Heart right ventricle (tissue), 16 donors: ENCODE measurements at places on chromosomes 2 and 18. TPM values are rescaled to one million over a fixed set of nuclear protein-coding genes. Genes with fewer than 3 reads are reported as not detected.
A peak's percentile ranks its signal among the peaks of the same experiment; 100 is the strongest.

Gene SCG2
- polyA plus RNA-seq = 0.04 TPM

Gene LRP2
- not detected for polyA plus RNA-seq

Gene TMEM198
- 10.7 TPM for polyA plus RNA-seq

Gene MYO3B
- polyA plus RNA-seq = not detected

Gene REEP1
- polyA plus RNA-seq = 20.9 TPM

Gene MOGAT1
- polyA plus RNA-seq = 0.07 TPM

Gene AKAIN1
- not detected for polyA plus RNA-seq

Gene IHH
- not detected for polyA plus RNA-seq

Gene TRIM43
- polyA plus RNA-seq = not detected

Gene RNASEH1
- 15.3 TPM for polyA plus RNA-seq

Gene CERKL
- not detected for polyA plus RNA-seq

Gene BMP10
- not detected for polyA plus RNA-seq

Gene ORC2
- 10.9 TPM for polyA plus RNA-seq

Gene MC4R
- polyA plus RNA-seq = not detected

Gene CYTIP
- 0.73 TPM for polyA plus RNA-seq

GRCh38 chr2:122333932-122334331 is 578.5 kb downstream of the TSN start:
- no peaks in the 10 kb centered on the region for H3K27me3 ChIP-seq
- no peak overlapping the region for H3K27ac ChIP-seq
- no peaks in the 10 kb centered on the region for H3K4me1 ChIP-seq
- no peak overlapping the region for H3K4me3 ChIP-seq
- H3K36me3 ChIP-seq = no peaks in the 10 kb centered on the region

- H3K27me3 ChIP-seq = peaks cover 30% of the 10 kb centered on the region
- no peak overlapping the region for H3K4me3 ChIP-seq
- peaks cover 5% of the 10 kb centered on the region for H3K4me1 ChIP-seq
- H3K36me3 ChIP-seq = no peaks in the 10 kb centered on the region
- H3K27ac ChIP-seq = no peak overlapping the region
These were observed 130.4 kb downstream of the GLI2 start for GRCh38 chr2:120866071-120866470.

- DNase-seq = no peak
- no peaks in the 10 kb centered on the region for H3K4me1 ChIP-seq
- no peaks in the 10 kb centered on the region for H3K36me3 ChIP-seq
- peaks cover 2% of the 10 kb centered on the region for H3K27me3 ChIP-seq
- no peak overlapping the region for H3K4me3 ChIP-seq
These were observed 36.8 kb upstream of the FAM124B start for GRCh38 chr2:224438726-224439125.

DNA sequence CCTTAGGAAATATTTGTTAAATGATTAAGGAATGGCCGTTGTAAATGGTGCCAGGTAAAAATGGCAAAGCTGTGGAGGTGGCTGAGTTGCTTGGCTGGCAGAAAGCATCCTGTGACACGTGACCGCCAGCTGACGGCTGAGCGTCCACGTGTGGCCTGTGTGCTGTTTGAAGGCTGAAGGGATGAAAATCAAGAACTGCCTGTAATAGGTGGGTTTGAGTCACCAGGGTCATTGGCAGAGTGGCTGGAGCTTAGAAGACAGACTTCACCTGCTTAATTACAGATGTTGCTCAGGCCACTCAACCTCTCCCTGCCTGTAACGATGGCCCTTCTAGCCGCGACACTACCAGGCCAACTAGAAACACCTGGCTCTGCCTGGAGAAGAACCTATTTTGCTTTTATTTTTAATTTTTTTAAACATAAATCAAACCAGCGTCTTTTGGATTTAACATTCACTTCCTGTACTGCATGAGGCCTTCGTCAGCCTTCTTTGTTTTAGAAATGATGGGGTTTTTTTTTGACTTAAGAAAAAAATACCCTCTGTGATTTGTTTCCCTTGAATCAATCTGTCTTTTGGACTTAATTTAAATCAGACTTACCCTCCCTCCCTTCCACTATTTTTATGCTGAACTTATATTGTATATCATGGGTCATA is 206.5 kb downstream of the PRKCE start:
- no peak for DNase-seq
- H3K4me1 ChIP-seq = peaks cover 56% of the 10 kb centered on the region
- H3K36me3 ChIP-seq = no peaks in the 10 kb centered on the region
- no peaks in the 10 kb centered on the region for H3K27me3 ChIP-seq
- no peak overlapping the region for H3K4me3 ChIP-seq
- no peak overlapping the region for H3K27ac ChIP-seq

- no peak overlapping the region for H3K27ac ChIP-seq
- H3K4me1 ChIP-seq = peaks cover 35% of the 10 kb centered on the region
- no peaks in the 10 kb centered on the region for H3K27me3 ChIP-seq
- no peak overlapping the region for H3K4me3 ChIP-seq
These were observed 3.7 kb upstream of the HTR2B start for GRCh38 chr2:231128541-231128940.

DNA sequence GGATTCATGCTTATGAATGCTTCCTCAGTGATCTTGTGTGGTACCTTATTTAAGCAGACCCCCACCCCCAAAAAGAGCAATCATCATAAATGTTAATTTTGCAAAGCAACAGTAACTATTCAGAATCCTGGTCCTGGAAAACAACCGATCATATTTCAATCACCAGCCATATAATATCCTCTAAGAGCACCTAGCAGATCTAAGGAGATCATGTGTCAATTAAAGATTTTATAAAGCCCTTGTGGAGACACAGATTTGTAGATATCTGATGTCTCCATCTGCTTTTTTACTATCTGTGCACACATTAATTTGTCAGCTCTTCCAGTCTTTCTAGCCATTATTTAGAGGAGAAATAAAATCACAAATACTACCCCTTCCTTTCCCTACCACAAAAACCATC is 423.7 kb downstream of the TGIF1 start:
- H3K27me3 ChIP-seq = no peaks in the 10 kb centered on the region
- no peak overlapping the region for H3K27ac ChIP-seq
- no peak for DNase-seq
- H3K4me3 ChIP-seq = no peak overlapping the region
- H3K36me3 ChIP-seq = no peaks in the 10 kb centered on the region
- peaks cover 24% of the 10 kb centered on the region for H3K4me1 ChIP-seq

GRCh38 chr2:26528836-26529235 is 50.9 kb upstream of the OTOF start:
- no peak overlapping the region for H3K4me3 ChIP-seq
- no peaks in the 10 kb centered on the region for H3K36me3 ChIP-seq
- H3K4me1 ChIP-seq = no peaks in the 10 kb centered on the region

GRCh38 chr2:20609349-20609994 is 41.4 kb downstream of the HS1BP3 start:
- H3K27ac ChIP-seq = peak overlapping the region; percentile 49
- peaks cover 67% of the 10 kb centered on the region for H3K4me1 ChIP-seq
- H3K36me3 ChIP-seq = no peaks in the 10 kb centered on the region

- no peak for DNase-seq
- no peaks in the 10 kb centered on the region for H3K36me3 ChIP-seq
- H3K27ac ChIP-seq = no peak overlapping the region
- H3K4me1 ChIP-seq = no peaks in the 10 kb centered on the region
These were observed 672.2 kb upstream of the ACVR2A start for GRCh38 chr2:147172493-147173188.

GRCh38 chr2:166727095-166727494 is 161.2 kb upstream of the XIRP2 start:
- no peaks in the 10 kb centered on the region for H3K4me1 ChIP-seq
- no peaks in the 10 kb centered on the region for H3K27me3 ChIP-seq
- H3K36me3 ChIP-seq = no peaks in the 10 kb centered on the region

- no peak overlapping the region for H3K4me3 ChIP-seq
- no peaks in the 10 kb centered on the region for H3K36me3 ChIP-seq
- H3K27ac ChIP-seq = no peak overlapping the region
- no peak for DNase-seq
These were observed 70.7 kb upstream of the BCL2L11 start for GRCh38 chr2:111049792-111050640.
